ENCODE measurements at places on chromosomes 11 and 22.

DNA sequence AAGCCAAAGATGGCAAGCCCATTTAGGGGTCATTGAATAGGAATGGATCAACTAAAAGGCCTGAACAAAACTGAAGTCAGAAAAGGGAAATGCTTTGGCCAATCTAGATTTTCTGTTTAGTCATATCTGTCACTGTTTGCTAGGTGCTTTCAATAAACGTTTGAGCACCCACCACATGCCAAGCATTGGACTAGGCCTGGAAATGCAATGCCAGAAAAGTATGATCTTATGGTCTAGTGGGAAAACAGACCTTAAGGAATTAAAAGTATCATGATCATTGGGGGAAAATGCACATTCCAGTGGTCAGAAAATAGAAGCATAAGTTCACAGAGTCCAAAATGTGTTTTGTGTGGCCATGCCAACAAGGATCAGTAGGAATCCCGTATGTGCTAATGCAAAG, 76.8 kb upstream of the BIRC3 start:
- DNase-seq, result no peak

DNA sequence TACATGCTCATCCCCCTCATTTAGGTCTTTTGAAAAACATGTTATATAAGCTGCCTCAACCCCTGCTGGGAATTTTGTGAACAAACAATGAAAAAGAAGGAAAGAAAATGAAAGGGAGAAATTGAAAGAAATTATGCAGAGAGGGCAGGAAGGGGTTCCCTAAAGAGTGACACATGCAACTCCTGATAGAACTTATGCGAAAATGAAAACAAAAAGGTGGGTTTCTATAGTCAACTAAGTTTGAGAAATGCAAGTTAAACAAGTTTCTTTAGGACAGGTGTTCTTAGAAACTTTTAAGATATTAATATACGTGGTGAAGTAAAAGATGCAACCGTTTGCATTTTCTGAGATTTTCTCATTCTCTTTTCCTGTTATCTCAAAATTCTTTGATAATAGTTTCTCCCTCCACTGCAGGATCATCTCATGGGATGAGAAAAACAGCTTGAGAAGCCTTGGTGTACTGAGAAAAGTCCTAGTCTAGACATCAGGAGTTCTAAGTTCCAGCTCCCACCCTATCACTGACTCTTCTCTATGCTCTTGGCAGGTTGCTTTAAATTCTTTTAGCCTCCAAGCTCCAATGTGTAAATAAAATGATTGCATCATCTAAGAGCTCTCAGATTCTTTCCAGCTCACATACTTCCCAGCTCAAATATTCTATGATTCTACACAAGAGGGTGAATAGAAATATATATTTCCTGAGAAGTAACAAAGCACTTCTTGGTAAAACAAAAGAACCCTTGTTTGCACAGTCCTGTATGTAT, 109.2 kb downstream of the FAM76B start:
- DNase-seq, result no peak

DNA sequence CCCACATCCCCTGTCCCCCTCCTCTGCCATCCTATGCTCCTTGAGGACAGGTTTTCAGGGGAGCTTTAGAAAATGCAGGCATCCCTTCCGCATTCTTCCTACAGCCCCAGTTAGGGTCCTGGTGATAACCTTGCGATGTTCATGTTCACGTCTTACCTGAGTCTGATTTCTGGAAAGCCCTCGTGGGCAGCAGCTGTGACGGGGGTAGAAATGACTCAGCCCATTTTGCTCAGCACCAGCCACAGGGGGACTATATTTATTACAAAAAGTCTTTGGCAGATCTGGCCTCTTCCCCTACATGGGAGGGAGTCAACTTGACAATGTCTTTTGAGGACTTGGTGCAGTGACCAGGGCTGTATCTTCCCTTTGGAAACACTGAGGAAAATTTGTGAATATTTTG, 12.3 kb downstream of the PKNOX2 start:
- no peak for DNase-seq

GRCh38 chr22:44802071-44802700, 49.8 kb downstream of the ARHGAP8 start:
- no peak for DNase-seq

GRCh38 chr22:23255506-23256170, 75.3 kb downstream of the BCR start:
- no peak for DNase-seq

DNA sequence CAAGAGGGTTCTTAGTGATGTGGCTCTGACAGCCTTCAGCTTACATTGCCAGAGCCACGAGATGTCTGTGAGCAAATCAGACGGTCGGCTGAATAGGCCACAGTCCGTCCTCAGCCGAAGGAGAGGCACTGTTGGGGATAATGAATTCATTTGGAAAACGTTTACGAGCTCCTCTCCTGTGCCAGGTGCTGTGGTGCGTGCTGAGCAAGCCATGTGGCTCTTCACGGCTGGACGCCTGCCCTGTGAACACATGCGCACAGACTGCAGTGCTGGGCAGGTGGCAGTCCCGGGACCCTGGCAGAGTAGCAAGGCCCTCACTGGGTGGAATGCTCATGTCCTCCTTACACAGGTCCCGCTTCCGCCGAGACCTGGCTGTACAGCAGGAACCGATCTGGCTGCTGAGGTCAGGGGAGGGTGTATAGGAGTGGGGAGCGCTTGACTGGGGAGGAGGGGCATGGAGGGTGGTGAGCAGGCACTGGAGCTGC, 6.8 kb downstream of the TBC1D22A start:
- DNase-seq, result no peak

- no peak for DNase-seq
Observed at GRCh38 chr11:87176044-87176443, 138.3 kb downstream of the TMEM135 start.

- peak; percentile 45 for DNase-seq
Observed at GRCh38 chr11:123083623-123084029, 21.7 kb upstream of the HSPA8 start.

GRCh38 chr11:116692318-116693101, 80.3 kb downstream of the BUD13 start:
- DNase-seq, result no peak

DNA sequence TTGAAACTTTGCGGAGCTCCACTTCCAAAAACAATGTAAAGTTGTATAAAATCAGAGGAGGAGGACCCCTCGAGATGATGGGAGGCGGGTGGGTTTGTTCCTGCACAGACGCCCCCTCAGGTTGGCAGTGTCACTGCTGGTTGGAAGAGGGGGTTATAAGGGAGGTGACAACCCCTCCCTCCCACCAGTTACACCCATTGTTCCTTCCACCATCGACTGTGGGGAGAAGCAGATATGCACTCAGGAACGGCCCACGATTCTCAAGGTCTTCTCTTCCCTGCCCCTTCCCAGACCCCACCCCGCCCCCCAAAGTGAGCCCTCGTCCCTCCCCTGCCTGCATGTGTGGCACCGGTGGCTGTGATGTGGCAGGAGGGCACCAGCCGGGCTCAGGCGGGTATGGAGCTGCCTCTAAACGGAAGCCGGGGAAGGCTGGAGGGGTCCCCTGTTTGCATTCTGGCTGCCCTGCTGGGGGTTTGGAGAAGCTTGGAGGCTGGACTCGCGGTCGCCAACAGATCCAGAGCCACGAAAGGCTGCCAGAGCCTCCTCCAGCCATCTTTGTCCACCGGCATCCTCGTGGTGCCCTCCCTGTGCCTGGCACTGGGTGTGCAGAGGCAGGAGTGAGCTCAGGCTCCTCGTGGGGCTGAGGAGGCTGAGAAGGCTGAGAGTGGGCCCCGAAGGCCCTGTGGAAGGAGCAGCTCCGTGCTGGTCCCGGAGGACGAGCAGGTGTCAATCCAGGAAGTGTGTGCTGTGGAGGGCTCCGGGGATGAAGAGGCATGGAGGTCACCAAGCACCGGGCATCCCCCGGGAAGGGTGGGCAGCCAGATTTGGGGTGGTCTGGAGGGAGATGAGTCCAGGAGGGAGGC, 778 bp downstream of the KDELR3 start:
- no peak for DNase-seq

GRCh38 chr11:64637334-64638017, 46.5 kb downstream of the SLC22A12 start:
- no peak for DNase-seq

DNA sequence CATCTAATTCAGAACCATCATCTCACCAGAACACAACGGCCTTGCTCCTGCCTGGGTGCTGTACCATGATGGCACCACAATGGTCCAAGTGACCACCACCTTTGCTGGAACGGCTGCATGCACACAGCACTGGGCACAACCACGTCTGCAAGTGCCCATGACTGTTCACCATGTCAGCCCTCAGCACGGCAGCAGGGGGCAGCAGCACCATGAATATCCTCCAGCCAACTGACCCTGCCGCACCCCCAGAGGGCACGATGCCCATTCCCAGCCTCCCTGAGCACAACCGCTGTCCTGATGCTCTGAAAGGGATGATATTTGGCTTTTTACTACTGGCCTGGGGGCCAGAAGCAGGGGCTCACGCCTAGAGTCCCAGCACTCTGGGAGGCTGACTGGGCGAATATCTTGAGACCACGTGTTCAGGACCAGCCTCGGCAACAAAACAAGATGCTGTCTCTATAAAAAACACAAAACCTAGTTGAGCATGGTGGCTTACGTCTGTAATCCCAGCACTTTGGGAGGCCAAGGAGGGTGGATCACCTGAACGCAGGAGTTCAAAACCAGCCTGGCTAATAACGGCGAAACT, 25.7 kb downstream of the DRD4 start:
- no peak for DNase-seq

GRCh38 chr11:119536801-119537200, 113.8 kb upstream of the THY1 start:
- DNase-seq, result no peak

GRCh38 chr22:32985899-32986765, 72.0 kb downstream of the SYN3 start:
- DNase-seq, result no peak

DNA sequence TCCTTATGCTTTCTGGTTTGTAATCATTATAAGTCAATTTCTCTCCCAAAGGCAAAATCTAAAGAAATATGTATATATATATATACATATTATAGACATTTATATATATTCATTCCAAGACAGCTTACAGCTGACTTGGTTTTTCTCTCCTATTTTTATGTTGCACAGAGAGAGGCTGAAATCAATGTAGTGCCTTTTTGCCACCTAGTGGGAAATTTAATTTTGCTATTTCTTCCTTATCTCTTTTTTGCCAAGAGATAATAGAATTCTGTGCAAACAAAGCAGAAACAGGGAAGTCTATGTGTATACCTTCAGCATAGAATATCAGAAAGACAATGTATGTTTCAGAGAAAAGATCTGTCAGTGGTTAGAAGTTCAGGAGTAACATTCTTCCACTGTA, 186.0 kb upstream of the ANO5 start:
- no peak for DNase-seq

- DNase-seq, result no peak
Observed at GRCh38 chr11:73451896-73452295, 75.7 kb downstream of the RELT start.

- peak; percentile 30 for DNase-seq
Observed at GRCh38 chr11:128692753-128693415, 988 bp upstream of the FLI1 start.

DNA sequence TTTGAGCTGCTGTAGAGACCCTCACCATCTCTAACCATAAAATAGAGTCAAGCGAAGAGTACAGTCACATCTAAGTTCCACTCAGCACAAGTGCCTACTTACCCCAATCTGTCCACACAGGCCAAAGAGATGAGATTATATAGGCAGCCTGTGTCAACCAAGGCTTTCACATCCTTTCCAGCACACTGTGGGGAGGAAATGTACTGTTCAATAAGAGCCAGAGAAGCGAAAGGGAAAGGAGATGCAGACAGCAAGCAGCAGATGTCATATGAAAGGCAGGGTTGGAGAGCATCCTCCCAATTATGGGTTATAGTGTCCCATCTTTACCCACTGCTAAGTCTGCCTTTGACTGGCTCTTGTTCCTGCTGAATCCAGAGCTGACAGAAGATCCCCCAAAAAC, 16.4 kb downstream of the NRIP3 start:
- no peak for DNase-seq

DNA sequence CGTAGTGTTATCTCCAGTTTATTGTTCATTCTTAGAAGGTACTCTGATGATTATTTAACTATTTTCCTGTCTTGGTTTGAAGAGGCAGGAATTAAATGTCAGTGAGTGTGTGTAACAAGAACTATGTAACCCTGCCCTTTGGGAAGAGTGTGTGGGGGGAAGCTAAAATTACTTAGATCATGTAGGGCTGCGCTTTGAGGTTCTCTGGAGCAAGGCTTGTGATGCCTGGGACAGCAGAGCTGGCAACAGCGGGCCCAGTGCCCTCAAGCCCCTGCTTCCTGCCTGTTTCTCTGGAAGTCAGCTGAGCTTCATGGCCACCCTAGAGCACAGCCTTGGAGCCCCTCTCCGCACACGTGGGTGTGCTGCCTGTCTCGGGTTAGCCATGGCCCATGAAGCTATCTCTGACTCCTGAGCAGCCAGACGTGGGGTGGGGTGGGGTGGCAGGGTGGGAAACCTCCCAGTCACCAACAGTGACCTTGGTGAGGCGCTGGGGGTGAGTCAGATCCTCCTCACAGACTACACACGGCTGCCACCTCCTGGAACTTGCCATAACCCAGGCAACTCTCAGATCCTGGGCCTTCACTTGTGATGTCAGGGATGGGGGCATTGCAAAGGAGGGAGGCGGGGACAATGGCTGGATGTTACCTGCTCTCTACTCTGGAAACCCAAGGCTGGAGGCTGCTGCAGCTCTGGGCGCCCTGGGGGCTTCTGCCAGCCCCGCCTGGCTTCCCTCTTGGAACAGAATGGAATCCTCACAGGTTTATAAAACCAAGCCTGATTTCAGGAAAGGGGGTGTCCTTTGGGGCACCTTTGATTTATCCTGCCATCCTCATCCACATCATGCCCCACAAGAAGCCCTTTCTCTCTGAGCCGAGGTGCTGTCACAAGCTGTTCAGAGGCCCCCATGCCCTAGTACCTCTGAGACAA, 88.6 kb downstream of the SNX19 start:
- no peak for DNase-seq

GRCh38 chr11:121415856-121416255, 36.3 kb upstream of the SORL1 start:
- no peak for DNase-seq

- no peak for DNase-seq
Observed at GRCh38 chr22:29449296-29449875, 11.0 kb downstream of the RFPL1 start.

DNA sequence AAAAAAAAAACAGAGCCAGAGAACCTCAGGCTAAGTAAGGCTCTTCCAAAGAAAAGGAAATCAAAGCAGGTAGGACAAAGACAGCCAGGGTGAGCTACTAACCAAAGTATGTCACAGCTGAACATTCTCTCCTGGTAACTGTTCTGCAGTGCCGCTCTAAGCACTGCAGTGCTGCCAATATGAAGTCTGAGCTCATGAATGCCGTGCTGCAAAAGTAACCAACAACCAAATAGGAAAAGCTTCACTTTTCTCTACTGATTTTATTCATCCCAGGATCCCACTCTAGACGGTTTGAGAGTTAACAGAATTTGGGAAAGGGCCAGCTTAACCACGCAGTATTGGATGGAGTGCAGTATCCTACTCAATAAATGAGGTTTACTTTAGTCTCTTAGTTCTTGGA, 3.5 kb downstream of the SIK3 start:
- no peak for DNase-seq

DNA sequence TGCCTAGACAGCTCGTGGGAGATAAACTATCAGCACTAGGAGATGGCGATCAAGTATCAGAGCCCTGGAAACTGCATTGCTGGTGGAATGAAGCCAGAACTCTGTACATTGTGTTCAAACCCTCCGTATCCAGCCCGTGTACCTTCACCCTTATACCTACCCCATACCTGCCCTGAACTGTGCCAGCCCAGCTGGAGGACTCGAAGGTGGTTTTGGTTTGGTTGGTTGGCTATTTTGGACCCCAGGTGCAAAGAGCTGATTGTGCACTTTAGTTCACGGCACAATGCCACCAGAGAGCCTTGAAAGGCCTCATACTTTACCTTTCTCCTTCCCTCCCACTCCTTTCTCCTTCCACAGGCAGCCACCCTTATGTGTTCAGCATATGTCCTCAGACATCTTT, 16.0 kb downstream of the FAM83F start:
- no peak for DNase-seq
